DMS153 (cell line): ENCODE measurements at places on chromosomes 1 and 21.

DNA sequence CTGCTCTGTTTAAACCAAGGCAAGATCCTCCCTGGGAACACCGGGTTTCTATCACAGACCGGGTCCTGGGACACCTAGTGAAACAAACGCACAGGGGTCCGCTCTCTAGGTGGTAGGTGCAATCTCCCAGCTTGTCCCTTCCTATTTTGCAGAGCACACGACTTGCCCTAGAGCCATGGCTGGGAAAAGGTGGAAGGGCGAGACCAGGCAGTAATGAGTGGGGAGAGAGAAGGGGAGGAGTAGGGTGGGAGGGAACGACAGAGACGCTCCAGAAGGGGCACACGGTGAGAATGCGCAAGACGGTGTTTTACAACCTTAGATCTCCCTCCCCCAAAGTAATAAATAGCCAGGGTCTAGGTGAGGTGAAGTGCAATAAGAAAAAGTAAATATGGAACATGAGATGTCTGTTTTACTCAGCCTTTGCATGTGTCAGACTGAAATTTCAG lies 9.3 kb upstream of the ARHGAP29 start:
- DNase-seq: no peak

- no peak for DNase-seq
Measured at GRCh38 chr1:164087906-164088453, 471.0 kb upstream of the PBX1 start.

DNA sequence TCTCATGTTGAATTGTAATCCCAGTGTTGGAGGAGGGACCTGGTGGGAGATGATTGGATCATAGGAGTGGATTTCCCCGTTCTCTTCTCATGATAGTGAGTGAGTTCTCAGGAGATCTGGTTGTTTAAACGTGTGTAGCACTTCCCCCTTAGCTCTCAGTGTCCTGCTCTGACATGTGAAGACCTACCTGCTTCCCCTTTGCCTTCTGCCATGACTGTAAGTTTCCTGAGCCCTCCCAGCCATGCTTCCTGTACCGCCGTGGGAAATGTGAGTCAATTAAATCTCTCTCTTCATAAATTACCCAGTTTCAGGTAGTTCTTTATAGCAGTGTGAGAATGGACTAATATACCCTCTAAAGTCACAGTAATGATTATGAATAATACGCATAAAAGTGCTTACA lies 248.4 kb upstream of the LRRC7 start:
- no peak for DNase-seq

DNA sequence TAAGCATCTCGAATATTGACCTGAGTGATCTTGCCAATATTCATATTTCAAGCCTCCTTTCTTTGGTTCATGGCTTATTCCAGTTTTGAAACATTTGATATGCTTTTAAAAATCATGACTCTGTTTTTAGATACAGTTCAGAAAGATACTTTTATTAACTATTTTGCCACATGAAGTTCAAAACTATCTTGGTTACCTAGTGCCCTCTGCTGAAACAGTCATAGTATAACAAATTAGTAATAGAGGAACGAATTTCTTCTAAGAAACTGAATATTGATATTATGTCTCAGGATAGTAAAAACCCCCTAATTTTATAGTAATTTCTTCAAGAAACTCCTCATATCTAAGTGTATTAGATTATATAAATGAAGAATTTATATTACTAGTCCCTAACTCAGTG lies 52.6 kb upstream of the RC3H1 start:
- peak; percentile 1 for DNase-seq

DNA sequence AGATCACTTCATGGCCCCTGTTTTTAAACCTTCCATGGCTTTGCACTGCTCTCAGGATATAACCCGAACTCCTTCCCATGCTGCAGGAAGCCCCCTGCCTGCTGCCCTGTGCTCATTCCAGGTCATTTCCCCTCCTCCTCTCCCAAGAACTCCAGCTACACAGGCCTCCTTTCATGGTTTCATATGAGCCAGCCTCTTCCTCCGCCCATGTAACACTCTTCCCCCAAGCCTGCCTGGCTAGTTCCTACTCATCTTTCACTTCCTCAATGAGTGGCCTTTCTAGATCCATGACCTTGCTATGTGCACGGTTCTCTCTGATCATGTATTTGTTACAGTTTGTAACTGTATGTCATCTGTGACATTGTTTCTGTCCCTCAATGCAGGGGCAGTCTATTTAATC lies 3.1 kb upstream of the NCF2 start:
- no peak for DNase-seq

DNA sequence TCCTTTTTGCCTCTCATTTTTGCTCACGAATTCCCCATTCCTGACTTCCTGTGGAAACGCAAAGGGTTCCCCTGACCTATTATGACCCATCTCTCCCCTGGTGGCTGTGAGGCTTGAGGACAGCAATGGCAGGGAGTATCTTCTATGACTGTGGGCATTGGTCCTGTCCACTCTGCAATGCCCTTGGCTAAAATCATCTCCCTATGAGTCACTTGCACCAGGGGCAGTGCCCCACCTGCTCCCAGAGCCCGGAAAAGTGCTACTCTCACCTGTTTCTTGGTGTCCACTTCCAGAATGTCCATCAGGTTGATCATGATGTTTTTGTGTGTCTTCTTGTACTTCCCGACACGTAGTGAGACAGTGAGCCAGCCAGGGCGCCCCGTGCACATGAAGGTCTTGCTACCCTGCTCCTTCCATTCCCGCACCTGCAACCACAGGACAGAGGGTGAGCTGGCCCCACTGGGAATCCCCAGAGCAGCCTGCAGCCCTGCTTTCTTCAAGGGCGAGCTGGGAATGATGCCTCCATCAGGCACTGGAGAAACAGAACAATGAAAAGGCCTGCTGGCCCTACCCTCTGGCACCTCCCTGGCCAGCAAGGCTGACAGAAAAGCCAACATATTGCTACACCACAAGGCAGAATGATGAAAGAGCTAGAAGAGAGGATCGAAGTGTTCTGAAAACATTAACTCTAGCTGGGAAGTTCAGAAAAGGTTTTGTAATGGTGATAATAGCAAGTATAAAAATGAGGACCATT lies 3.5 kb downstream of the DHCR24 start:
- no peak for DNase-seq

GRCh38 chr1:155305881-155306391 lies 2.7 kb upstream of the FDPS start:
- DNase-seq: no peak

DNA sequence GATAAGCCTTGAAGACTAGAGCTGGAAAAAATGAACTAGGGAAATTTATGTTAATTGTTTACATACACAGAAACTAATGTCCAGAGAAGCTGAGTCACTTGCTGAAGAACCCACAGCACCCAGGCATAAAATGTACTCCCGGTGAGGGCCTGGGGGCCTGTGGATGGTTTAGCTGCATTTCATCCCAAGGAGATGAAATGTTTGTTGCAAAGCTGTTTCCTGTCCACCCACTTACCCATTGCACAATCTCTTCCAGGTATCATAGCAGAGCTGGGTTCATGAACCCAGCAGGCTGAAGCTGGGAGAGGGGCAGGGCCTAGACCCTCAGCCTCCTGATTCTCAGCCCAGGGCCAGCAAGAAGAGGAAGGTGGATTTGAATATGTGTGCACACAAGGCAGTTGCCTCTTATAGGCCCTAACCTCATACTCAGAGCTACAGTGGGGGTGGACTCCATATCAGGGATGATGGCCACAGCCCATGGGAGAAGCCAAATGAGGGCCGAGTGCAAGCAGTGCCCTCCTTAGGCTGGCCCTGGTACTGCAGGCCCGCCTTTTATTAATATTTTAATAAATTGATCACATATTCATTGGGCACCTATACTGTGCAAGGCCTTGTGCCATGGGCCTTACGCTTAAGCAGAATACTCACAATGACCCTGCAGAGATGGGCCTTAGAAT lies 110.8 kb downstream of the LACTBL1 start:
- DNase-seq: no peak

- no peak for DNase-seq
Measured at GRCh38 chr1:218867941-218868626, 305.6 kb upstream of the LYPLAL1 start.

GRCh38 chr21:23732776-23733175 lies 1874.5 kb downstream of the MRPL39 start:
- DNase-seq: no peak

DNA sequence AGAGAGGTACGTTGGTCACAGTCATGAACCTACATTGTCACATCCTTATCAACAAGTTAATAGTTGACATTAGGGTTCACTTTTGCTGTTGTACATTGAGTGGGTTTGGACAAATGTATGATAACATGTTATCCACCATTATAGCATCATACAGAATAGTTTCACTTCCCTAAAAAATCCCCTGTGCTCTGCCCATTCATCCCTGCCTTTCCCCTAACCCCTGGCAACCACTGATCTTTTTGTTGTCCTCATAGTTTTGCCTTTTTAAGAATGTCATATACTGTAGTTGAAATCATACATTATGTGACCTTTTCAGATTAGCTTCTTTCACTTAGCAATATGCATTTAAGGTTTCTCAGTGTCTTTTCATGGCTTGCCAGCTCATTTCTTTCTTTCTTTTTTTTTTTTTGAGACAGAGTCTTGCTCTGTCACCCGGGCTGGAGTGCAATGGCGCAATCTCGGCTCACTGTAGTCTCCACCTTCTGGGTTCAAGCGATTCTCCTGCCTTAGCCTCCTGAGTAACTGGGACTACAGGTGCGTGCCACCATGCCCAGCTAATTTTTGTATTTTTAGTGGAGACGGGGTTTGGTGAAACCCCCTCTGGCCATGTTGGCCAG lies 50.6 kb downstream of the UCK2 start:
- DNase-seq: no peak

DNA sequence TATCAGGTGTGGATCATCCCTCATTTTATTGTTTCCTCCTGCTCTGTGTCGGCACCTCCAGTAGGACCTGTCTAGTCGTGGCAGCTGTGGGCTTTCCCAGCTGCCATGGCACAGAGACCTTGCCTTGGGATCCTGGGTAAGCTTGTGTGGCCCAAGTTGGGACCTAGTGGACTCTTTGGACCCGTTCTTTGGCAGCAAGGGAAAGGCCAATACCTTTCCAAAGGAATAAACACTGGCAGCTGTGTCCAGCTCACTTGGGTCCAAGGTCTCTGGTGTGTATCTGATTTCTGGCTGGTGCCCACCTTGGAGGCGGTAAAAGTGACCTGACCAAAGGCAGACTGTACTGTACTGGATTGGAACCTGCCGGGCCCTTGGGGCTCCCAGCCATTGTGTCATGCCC lies 21.8 kb downstream of the DIP2A start:
- DNase-seq: no peak

- DNase-seq: no peak
Measured at GRCh38 chr1:17470021-17470799, 30.7 kb upstream of the RCC2 start.
